Smooth muscle cell of the umbilical artery (primary cell): ENCODE measurements at places on chromosomes 11 and 22. TPM values are rescaled to one million over a fixed set of nuclear protein-coding genes. Genes with fewer than 3 reads are reported as not detected.

MN1 gene
- 0.55 and 1.8 TPM in 2 replicates for total RNA-seq

GAL gene
- total RNA-seq = 0.59 and 0.74 TPM in 2 replicates

CRYBA4 gene
- not detected in 2 replicates for total RNA-seq

MS4A4E gene
- not detected in 2 replicates for total RNA-seq

OR51G2 gene
- total RNA-seq = not detected in 2 replicates

GAL3ST3 gene
- total RNA-seq = 0.23 TPM in 1 of 2 replicates, not detected in the other
